Activated CD4-positive, alpha-beta T cell treated with anti-CD3 and anti-CD28 coated beads for 24 hours (primary cell): ENCODE measurements at places on chromosomes 5 and 9.

DNA sequence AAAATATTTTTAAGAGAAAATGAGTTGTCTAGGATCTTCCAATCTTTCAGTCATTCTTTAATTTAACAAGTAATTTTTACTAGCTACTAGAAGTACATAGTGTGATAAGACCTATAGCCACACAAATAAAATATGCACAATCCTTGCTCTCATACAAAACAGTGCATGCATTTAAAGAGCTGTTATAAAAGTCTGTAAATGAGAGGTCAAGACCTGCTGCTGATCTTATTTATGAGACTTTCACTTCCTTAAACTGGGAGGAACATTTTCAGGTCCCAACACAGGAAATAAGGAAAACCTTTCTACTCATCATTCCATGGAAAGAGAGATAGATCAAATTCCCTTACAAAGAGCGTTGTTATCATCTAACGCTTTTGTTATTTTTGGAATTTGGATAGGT, 54.2 kb upstream of the PAM start:
- no peak for DNase-seq

GRCh38 chr5:156974328-156974727, 11.3 kb upstream of the TIMD4 start:
- DNase-seq = no peak

- DNase-seq = no peak
These were observed 51.9 kb downstream of the NEURL1B start for GRCh38 chr5:172692981-172693380.

DNA sequence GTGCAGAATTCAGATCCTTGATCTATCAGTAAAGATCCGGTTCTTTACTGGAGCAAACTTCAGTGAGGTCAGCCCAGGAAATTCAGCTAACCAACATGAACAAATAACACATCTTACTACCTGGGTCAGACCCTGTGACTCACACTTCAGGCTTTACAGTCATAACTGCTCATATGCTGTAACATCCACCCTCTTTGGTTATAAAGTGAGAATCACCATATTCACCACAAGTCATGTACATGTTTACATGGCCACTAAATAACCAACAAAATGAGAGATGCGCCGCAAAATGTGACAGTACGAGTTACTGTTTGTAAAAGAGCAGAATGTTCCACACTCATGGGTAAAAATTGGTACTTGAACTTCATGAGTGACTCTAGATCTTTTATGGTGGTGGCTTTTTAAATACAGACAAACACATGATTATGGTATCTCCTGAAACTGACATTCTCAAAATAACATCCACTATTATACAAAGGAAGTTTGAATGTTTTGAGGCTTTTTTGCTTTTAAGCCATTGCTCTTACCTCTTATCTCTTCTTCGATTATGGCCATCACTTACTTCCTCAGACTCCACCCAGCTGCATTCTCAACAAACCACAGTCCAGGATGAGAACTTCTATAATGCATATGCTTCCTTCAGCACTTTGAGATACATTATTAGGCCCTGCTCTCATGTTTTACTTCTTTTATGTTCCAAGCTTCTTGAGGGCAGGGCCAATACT, 516.6 kb downstream of the RAB3C start:
- DNase-seq = no peak

- no peak for DNase-seq
These were observed 612.9 kb upstream of the TLE4 start for GRCh38 chr9:78958892-78959291.

DNA sequence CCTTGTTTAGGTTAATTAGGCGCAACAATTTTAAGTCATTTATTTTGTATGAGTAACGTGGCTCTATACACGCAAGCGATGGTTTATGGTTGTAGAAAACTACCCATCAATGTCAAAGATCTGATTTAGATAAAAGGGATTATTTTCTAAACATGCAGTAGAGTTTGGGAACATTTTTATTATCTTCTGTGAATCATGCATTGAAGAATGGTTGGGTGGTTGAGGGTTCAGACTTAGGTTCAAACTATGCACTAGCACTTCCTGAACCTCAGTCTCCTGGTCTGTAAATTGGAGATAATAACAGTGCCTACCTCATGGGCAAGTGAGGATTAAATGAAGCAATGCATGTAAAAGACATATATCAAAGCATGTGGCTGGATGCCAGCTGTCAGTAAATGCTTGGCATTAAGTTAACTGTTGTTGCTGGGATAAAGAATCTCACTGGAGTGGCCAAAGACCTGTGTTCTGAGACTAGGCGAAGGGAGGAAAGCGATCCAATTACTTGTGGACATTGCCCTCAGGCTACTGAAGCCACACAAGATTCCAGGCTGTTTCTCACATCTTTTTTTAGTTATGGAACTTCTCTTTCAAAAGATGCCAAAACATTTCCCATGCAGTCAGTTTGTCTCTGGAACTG, 1.1 kb upstream of the OTULINL start:
- DNase-seq = no peak

- DNase-seq = no peak
These were observed 127.5 kb downstream of the ATPSCKMT start for GRCh38 chr5:10122076-10122726.

DNA sequence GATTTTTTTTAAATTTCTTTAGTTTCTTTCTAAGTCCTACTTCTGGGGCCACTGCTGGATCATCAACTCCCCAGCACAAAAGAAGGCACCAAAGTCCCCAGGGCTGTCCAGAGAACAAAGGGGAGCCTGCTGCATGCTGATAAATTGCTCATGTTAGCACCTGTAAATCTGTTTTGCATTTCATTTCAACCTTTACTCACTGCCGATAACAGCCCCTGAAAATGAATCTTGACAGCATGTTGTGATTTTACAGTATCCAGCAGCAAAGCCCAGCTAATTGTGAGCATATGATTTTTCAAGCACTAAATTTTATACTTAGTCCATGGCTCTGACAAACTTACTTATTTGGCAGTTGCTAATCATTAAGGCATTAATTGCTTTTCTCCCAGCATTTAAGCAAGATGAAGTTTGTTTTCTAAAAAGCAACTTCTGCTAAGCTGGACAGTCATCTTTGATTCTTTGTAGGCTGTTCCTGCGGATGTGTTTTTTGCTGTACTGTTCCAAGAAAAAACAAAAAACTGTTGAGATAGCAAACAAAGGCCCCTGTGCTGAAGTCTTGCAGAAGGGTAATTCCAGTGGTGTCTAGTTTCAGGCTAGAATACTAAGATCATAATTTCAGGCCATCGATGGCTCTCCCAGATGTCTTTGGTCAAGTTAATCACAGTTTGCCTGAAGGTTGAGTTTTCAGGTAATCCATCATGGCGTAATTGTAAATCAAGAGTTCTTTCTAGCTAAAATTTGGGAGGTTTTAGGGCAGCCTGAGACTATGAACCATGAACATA, 73.1 kb upstream of the GAS1 start:
- DNase-seq = no peak

- no peak for DNase-seq
These were observed 5.8 kb downstream of the FOXE1 start for GRCh38 chr9:97858826-97859225.

DNA sequence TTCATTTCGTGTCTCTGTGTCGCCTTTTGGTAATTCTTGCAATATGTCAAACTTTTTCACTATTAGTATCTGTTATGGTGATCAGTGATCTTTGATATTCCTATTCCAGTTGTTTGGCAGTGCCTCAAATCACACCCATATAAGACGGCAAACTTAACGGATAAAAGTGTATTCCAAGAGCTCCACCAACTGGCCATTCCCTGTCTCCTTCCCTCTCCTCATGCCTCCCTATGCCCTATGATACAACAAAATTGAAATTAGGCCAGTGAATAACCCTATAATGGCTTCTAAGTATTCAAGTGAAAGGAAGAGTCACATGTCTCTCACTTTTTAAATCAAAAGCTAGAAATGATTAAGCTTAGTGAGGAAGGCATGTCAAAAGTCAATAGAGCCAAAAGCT, 74.8 kb downstream of the CDK5RAP2 start:
- DNase-seq = no peak

GRCh38 chr5:6273090-6273735, 105.1 kb downstream of the MED10 start:
- no peak for DNase-seq

GRCh38 chr5:1827886-1828397, 26.7 kb downstream of the NDUFS6 start:
- DNase-seq = no peak

- no peak for DNase-seq
These were observed 14.8 kb downstream of the C5orf47 start for GRCh38 chr5:174003795-174004194.

DNA sequence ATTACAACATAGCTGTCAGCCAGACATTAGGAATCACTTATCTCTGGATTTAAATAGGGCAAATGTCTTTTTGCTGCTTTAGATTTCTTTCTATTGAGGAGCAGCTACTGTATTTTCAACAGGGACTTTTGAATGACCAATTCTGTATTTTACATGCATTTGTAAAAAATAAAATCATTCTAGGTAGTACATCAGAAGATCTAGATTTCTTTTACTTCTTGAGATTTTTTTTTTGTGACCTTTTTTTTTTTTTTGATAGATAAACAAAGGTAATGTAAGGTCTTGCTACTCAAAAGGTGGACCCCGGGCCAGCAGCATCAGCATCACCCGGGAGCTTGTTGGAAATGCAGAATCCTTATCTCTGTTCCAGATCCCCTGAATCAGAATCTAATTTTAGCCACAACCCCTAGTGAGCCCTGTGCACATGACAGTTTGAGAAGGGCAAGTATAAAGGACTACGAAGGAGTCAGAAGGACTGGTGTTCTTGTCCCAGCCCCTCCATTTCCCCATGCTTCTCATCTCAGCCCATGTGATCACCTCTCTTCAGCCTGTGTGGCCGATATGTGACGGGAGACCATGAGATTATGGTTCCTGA, 37.7 kb upstream of the CKMT2 start:
- no peak for DNase-seq

- no peak for DNase-seq
These were observed 1.9 kb upstream of the FST start for GRCh38 chr5:53478411-53479044.

DNA sequence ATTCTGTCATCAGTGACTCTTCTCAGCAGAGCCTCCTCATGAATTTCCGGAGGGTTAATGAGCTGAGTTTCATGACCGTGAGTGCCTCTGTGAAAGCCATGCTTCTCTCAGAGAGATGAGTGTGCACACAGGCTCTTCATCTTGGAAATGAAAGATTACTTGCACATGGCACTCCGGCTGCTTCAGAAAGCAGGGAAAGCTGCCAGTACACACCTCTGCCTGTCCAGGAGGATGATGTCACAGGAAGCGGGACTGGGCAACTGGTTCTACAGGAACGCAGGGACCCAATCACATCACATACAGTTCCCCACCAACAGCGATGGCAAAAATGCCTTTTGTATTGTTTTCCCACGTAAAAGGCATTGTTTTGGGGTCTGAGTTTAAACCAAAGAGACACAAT, 286.0 kb upstream of the DAP start:
- DNase-seq = no peak

DNA sequence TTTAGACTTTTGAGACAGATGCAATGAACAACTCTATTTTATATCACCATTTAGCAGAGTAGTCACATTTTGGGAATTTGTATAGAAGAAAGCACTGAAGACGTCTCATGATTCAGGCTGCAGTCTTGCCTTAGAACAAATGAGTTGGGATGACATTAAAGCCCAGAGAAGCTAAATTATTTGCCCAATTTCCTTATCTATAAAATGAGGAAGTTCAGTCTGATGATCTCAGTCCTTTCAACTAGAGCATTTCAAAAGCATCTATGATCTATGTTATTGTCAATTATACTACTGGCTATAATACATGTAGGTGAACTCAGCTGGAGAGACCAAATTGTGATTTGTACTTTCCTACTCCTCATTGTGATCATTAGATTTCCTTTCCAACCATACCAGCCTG, 154.1 kb downstream of the OSTF1 start:
- DNase-seq = no peak

- DNase-seq = no peak
These were observed 202.6 kb downstream of the TSSK1B start for GRCh38 chr5:113232221-113232620.

GRCh38 chr9:90801241-90801972, at the start of gene SYK:
Gene SYK (plus strand): TSS chr9:90801819. CDS start chr9:90843899, 42,080 bp downstream.
- no peak for DNase-seq

GRCh38 chr5:58993461-58993860, 410.6 kb downstream of the RAB3C start:
- no peak for DNase-seq

DNA sequence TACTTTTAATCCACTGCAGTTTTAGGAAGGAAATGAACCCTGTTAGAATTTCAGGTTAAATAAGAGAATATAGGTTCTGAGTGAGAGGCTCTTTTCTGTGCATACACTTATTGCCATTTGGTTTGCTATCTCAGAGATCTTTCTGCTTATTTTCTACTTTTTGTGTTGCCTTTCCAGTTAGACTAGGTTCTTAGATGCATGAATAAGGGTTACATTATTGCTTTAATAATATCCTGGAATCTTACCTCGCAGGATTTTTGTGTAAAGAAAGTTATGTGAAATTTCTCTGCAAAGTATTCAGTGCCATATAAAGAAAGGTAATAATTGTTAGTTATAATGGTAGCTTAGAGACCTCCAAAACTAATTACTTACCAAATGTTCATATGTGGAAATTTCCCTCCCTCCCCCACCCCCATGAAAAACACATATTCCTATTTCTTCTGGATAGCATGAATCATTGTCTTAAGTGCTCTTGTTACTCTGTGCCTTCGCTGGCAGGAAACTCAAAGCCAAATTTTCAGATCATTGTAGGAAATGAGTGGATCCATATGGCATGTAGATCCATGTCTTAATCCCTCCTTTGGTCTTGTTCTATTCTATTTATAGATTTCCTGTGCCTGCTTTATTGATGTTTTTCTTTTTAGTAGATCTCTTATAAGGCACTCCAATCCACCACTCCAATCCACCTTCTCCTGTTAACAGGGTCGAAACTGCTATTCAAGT, 2.7 kb upstream of the APBA1 start:
- DNase-seq = no peak

DNA sequence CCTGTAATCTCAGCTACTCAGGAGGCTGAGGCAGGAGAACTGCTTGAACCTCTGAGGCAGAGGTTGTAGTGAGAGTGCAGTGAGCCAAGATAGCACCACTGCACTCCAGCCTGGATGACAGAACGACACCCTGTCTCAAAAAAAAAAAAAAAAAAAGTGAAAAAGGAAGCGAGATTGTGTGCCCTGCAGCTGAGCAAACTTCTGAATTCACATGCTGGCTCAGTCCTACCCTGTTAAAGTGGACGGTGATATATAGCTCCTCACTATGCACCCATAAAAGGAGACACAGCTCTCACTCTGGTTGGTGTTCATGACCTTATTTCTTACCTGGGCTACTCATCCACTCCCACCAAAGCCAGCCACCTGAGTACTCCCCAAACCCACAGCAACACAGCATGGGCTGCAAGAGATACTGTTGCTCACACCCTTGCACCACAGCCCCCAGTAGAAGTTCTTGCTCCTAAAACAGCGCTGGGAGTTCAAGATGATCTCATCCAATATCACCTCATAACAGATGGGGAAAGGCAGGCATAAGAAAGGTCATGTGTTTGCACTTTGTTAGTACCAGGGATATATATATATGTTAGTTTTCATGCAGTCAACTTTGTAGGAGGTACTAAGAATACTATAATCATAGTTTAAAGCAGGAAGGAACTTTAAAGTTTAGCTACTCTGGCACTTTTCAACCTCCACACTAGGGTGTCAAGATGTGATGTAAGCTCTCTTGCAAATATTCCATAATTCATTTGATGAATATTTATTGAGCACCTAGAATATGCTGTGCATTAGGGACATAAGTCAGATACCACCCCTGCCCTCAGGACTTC, 4.0 kb downstream of the TTLL11 start:
- DNase-seq = no peak

GRCh38 chr9:121691890-121692289, 40.5 kb downstream of the DAB2IP start:
- DNase-seq = no peak
